ENCODE measurements at places on chromosomes 6 and 20. TPM values are rescaled to one million over a fixed set of nuclear protein-coding genes. Genes with fewer than 3 reads are reported as not detected.

The CYP39A1 gene
- total RNA-seq = not detected

The HDGFL1 gene
- total RNA-seq = 0.38 TPM

The KCNQ5 gene
- total RNA-seq = 5.0 TPM

The SMAP1 gene
- total RNA-seq = 19.6 TPM

The MEP1A gene
- total RNA-seq = not detected

The THBS2 gene
- 0.27 TPM for total RNA-seq

The COL20A1 gene
- not detected for total RNA-seq

The NHLRC1 gene
- total RNA-seq = not detected

The SIM1 gene
- total RNA-seq = not detected

The DEFB124 gene
- not detected for total RNA-seq

The PRSS16 gene
- total RNA-seq = 12.1 TPM

The IL22RA2 gene
- total RNA-seq = not detected

The TCP1 gene
- 658 TPM for total RNA-seq

Data from K562 (cell line).